ENCODE measurements at places on chromosomes 11 and 22.
A peak's percentile ranks its signal among the peaks of the same experiment; 100 is the strongest.

DNA sequence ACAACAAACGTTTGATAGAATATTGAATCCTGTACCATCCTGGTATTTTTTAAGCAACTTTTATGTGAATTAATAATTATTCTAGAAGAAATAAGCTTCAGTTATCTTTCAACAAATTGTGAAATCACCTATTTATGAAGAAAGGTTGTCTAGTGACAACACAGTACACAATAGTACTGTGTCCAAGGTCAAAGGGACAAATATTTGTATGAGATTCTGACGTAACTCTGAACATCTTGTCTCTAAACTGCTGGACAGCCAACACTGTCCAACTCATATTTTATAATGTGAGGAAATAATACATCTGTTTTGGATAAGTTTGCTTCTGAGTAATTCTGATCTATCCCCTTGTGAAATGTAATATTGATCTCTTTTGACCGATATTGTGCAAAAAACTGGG is 18.9 kb downstream of the CASP5 start:
- no peak for DNase-seq

GRCh38 chr22:31723723-31724122 is 26.2 kb downstream of the PRR14L start:
- no peak for DNase-seq

- DNase-seq: no peak
Observed at GRCh38 chr11:17611503-17612220, 64.6 kb downstream of the OTOG start.

GRCh38 chr11:34176751-34177209 is 71.4 kb downstream of the NAT10 start:
- DNase-seq: no peak

- no peak for DNase-seq
Observed at GRCh38 chr11:64067230-64067993, 31.7 kb downstream of the FLRT1 start.

- peak; percentile 43 for DNase-seq
Observed at GRCh38 chr22:26461188-26461810, 22.3 kb downstream of the HPS4 start.

DNA sequence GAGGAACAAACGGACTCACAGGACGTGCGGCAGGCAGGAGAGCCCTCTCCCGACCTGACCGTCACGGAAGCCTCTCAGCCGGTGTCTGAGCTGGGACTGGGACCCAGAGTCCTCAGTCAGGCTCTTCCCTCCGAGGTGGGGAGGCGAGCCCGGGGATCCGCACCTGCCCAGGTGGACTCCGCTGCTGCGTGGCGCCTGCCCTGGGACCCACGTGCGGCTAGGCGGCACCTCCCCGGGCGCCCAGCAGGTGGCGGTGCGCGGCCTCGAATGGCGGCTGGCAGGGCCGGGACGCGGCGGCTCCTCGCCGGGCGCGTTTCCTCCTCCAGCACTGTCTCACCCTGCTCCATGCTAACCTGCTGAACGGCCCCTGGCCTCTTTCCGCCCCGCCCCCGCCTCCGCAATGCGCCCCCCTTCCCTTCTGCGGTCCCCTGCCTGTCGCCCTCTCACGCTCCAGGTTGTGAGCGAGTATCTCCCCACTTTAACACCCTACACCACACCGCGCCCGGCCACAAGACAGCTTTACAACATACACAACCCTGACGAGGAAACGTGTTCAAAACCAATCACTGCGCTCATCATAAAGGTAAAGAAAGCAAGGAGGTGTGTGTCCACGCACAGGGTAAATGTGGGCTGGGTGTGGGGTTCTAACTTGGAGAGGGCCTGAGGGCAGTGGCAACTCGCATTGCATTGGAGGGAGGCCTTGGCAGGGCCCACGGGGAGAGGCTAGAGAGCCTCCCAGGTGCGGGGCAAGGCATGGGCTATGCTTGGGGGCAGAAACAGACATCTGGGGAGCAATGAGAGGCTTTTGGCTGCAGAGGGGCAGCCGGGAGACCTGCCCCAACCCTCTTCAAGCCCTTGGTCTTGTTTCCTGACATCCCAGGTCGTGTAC is 25.9 kb upstream of the ATXN10 start:
- peak; percentile 75 for DNase-seq

GRCh38 chr11:118092907-118093571 is 6.3 kb upstream of the SMIM35 start:
- no peak for DNase-seq

DNA sequence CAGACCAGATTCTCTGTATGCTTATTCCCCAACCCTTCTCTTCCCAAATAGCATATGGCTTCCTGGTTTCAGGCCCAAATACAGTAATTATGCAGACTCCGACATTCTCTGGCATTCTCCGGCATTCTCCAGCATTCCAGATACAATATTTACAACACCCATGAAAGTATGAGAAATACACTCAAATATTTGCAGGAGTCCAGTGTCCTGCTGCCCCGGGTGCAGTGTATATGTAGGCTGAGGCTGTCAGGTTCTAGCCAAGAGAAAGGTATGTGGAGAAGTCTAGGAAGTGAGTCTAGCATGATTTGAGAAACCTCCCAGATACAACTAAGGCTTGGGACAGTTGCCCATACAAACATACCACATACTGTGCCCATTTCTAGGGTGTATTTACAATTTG is 160.7 kb downstream of the SOX6 start:
- no peak for DNase-seq

DNA sequence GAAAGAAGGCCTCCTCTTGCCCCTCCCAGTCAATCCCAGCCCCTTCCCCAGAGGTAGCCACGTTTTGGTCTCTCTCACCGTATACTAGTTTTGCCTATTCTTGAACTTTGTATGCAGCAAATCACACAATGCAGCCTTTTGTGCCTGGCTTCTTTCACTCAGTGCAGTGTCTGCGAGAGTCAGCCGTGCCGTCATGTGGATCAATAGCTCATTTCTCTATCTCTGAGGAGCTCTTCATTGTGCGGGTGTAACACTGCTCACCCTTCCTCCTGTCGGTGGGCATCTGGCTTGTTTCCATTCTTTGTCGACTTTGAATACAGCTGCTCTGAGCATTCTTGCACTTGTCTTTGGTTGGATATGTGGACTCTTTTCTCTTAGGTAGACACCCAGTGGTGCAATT is 146.5 kb downstream of the CACNA1I start:
- DNase-seq: no peak

Measured in activated CD4-positive, alpha-beta T cell treated with anti-CD3 and anti-CD28 coated beads, Interleukin-2, amount 50 U/mL, for 1 hour (primary cell).